ENCODE measurements at places on chromosomes 6 and 20. TPM values are rescaled to one million over a fixed set of nuclear protein-coding genes. Genes with fewer than 3 reads are reported as not detected.

RHAG gene
- total RNA-seq = not detected

LIN28B gene
- not detected for total RNA-seq

DNA sequence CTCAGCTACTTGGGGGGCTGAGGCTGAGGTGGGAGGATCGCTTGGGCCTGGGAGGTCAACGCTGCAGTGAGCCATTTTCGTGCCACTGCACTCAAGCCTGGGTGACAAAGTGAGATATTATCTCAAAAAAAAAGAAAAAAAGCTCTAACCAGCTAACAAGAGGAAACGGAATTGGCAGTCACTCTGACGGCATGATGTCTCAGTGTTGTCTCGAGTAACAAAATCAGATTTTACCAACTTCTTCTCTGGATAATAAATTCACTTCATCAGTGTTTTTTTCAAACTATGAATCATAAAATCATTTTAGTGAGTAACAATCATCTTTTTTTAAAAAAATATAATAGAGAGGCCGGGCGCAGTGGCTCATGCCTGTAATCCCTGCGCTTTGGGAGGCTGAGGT lies 12.6 kb downstream of the KIF16B start:
- H3K4me3 ChIP-seq = no peak overlapping the region
- no peak for DNase-seq
- H3K27me3 ChIP-seq = no peaks in the 10 kb centered on the region
- no peaks in the 10 kb centered on the region for H3K4me1 ChIP-seq
- no peaks in the 10 kb centered on the region for H3K36me3 ChIP-seq

LY6G6F gene
- total RNA-seq = not detected

PAQR8 gene
- 4.4 TPM for total RNA-seq

DNA sequence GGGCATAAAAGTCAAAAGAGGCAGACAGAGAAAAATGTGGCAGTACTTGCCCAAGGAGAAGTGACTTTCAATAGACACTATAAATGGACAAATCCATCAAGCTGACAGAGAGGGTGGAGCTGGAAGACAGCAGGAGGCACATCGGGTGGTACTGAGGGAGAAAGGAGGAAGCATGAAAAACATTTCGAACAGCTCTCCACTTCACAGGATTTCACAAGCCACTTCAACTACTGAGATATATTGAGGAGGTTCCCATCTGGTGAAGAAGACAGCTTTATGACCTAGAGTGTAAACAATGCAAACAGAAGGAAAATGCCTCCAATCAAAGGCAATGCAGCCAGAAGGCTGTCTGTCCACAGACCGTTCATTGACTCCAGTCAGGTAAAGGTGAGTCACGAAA lies 259.4 kb upstream of the ECI2 start:
- no peak overlapping the region for H3K4me3 ChIP-seq
- no peaks in the 10 kb centered on the region for H3K36me3 ChIP-seq
- H3K4me1 ChIP-seq = no peaks in the 10 kb centered on the region

GRCh38 chr6:24484657-24485323 lies 4.6 kb downstream of the GPLD1 start:
- DNase-seq = no peak
- no peaks in the 10 kb centered on the region for H3K4me1 ChIP-seq
- no peaks in the 10 kb centered on the region for H3K27me3 ChIP-seq
- no peaks in the 10 kb centered on the region for H3K36me3 ChIP-seq

Data from natural killer cell treated with Interleukin-12 subunit alpha and Interleukin-12 subunit beta and Interleukin-15 and Interleukin-18, amount 100 ng/mL, for 72 hours (primary cell).